Retina (tissue), 1 donor: ENCODE measurements at places on chromosomes 7 and 10.
A peak's percentile ranks its signal among the peaks of the same experiment; 100 is the strongest.

DNA sequence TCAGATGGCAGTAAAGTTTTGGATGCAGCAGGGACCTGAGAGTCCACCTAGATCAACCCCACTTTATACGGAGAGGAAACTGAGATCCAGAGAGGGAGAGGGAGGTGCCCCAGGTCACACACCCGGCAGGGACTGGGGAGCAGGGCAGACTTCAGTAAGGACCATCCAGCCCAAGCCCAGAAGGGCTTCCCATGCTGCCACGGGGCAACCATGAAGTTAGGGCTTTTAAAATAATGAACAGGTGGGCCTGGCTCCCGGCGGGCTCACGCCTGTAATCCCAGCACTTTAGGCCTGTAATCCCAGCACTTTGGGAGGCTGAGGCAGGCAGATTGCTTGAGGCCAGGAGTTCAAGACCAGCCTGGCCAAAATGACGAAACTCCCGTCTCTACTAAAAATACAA lies 98.5 kb downstream of the HIP1 start:
- DNase-seq, result no peak

- no peak for DNase-seq
Observed at GRCh38 chr7:98903246-98903645, 24.9 kb downstream of the TRRAP start.

DNA sequence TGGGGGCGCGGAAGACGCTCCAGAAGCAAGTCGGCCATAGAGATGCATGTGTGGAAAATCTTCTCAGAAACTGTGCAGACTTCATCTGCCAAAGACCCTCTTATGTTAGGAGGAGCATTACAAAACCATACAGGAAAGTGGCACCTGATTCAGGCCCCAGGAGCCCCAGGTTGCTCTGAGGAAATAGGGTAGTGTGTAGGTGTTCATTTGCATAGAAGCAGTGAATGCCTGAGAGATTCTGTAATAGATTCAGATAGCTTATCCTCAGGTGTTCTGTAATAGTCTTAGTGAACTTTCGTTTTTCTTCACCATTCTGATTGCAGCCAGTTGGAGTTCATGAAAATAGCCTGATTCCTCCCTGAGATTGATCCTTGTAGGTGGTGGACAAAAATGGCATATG lies 106.4 kb upstream of the GJD4 start:
- DNase-seq, result no peak

- no peak for DNase-seq
Observed at GRCh38 chr7:47956220-47956619, 8.0 kb upstream of the PKD1L1 start.

DNA sequence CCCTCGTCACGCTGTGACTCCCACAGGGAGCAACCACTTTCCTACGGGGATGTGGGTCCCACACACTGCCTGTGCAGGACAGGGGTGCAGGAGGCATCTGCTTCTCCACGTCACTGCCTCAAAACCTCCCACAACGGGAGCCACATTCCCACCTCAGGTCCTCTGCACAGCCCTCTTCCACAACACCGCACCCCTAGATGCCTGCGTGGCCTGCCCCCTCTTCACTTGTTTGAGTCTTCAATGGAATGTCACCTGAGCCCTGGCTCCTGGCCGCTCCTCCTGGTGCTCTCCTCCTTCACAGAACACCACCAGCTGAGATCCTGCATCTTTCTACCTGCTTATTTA lies 73.6 kb downstream of the MAD1L1 start:
- DNase-seq, result no peak

- no peak for DNase-seq
Observed at GRCh38 chr10:63522277-63522687, 1.1 kb downstream of the REEP3 start.

- peak; percentile 34 for DNase-seq
Observed at GRCh38 chr10:120644556-120645410, 187.8 kb downstream of the PLPP4 start.

DNA sequence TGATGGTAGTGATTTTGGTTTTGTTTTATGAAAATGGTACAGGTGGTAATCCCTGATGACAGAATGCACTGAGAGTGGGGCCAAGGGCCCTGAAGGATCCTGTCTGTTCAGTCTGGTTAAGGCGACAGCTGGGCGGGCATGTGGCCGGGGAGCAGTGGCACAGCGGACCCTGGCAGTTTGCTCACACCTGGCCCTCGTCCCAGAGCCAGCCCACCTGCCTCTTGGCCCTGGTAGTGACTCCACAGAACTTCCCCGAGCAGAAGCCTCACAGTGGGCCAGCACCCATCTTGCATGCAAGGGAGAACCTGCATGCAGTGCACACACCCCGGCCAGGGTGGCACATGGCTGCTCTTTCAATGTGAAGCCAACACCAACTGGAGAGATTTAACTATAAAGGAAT lies 82.8 kb downstream of the ALOX5 start:
- DNase-seq, result no peak

DNA sequence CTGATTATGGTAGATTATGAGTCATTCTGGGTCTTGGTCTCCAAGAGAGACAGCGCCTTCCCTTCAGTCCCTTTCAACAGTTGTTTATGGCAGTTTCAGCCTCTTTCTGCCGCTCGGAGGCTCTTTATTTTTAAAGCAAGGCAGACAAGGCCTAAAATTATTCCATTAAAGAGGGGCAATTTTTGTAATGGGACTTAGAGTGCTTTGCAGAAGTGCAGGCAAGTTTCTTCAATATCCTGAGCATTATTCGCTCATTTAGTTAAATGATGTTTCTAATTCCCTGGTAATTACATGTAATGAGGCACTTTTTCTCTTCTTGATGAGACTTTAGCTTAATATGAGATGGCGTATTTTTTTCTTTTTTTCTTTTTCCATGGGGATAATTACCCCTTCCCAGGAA lies 33.6 kb downstream of the BUB3 start:
- DNase-seq, result peak; percentile 49

DNA sequence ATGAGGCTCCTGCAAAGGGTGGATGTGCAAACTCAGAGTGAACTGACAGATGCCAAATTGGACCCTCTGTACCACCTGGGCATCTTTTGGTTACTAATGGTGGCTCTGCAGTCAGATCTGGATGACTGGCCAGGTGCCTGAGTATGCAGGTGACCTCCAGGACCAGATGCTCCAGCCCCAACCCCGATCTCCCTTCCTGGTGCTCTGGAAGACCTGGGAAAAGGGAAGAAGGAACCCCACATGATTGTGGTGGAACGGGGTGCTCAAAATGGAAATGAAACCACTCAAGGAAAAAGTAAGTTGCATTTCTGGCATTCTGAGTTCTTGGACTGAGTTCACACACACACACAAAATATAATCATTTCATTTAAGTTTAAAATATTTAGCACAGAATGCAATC lies 9.8 kb upstream of the AEBP1 start:
- no peak for DNase-seq

DNA sequence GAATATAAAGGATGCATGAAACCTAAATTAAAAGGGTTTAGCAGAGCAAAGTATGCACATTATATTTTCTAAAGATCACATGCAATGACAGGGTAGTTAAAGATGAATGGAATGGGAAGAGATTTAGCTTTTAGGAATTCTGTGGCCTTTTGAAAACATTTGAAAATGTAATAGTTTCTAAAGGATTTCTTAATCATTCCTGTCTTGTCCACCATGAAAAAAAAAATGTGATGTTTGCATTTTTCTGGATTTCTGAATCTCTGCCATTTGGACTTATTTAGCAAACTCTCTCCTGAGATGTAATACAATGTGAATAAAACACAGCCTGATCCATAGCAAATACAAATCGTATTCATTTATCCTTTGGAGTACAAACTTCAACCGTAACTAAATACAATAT lies 126.6 kb upstream of the RAB11FIP2 start:
- no peak for DNase-seq

DNA sequence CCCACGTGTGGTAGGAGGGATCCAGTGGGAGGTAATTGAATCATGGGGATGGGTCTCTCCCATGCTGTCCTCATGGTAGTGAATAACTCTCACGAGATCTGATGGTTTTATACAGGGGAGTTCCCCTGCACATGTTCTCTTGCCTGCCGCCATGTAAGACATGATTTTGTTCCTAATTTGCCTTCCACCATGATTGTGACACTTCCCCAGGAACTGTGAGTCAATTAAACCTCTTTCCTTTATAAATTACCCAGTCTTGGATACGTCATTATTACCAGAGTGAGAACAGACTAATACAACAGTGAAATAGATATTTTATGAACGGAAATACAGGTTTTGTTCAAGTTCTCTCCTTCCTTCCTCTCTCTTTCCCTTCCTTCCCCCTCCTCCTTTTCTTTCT lies 15.8 kb downstream of the CALD1 start:
- DNase-seq, result no peak

DNA sequence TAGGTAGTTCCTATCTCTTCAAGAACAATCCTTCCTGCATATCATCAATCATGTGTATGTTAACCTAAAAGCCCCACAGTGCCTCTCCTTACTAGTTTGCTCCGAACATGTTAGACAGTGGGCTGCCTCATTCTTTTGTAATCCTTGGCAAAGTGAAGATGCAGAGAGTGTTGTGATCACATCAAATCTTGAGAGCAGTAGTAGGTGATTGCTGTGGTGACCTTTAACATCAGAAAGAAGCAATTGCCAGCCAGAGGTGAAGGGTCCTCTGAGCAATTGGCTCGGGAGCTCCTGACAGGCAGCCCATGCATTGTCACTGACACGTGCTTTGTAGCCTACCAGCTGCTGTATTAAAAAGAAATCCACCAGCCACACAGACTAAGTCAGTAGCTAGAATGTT lies 19.6 kb upstream of the GSTK1 start:
- DNase-seq, result peak; percentile 37

- no peak for DNase-seq
Observed at GRCh38 chr10:133299224-133299623, 9.4 kb downstream of the TUBGCP2 start.

GRCh38 chr10:132649651-132650360 lies 112.2 kb downstream of the INPP5A start:
- DNase-seq, result no peak

GRCh38 chr7:100745184-100745583 lies 11.8 kb downstream of the ZAN start:
- DNase-seq, result peak; percentile 73

DNA sequence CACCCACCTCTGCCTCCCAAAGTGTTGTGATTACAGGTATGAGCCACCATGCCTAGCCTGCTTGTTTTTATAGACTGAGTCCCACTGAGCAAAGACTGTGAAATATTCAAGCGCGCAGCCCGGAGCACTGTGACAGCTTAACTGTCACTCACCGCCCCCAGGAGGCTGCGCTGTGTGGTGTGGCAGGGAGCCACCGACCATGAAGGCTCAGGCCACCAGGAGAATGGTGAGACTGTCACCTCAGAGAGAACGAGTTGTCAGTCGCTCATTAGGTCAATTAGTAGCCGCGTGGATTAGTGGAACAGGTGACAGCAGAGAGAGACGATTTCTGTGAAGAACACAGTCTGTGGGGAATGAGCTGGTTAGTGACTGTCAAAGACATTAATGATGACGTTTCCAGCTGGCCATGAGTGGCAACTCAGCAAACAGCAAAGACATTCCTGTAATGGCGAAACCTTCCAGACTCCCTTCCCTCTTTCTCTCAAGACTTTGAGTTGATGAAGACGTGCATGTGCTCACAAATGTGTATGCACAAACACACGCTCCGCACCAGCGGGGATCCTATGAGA lies 64.5 kb downstream of the CYCS start:
- peak; percentile 66 for DNase-seq

GRCh38 chr7:50640779-50641178 lies 75.6 kb upstream of the DDC start:
- DNase-seq, result no peak

DNA sequence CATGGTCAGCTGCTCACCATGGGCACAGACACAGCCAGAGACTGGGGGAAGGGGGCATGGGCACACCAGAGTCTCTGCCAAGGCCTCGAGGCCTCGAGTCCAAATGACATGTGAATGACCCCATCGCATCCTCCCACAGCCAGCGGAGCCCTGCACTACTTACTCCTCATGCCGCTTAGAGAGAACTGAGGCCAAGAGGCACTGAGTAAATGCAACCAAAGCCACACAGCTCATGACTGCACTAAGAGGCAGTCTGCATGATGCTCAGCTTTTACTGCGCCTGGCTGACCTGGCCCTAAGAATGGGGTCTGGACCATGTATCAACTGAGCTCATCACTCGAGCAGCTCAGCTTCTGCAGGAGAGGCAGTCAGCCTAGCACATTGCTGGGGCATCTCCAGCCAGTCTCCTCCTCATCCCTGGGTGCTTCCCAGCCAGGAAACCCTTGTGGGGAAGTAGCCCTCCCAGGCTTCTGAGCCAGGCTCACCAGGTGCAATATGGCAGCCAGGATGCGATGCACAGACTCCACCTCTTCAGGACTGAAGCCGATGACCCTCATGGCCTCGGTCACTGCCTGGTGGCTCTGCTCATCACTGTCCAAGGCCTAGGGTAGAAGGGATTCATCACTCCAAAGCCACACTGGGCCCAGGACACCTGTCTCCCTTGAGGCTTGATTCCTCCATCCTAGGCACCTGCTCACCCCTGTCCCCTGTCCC lies 7.5 kb downstream of the MYO1G start:
- DNase-seq, result no peak

DNA sequence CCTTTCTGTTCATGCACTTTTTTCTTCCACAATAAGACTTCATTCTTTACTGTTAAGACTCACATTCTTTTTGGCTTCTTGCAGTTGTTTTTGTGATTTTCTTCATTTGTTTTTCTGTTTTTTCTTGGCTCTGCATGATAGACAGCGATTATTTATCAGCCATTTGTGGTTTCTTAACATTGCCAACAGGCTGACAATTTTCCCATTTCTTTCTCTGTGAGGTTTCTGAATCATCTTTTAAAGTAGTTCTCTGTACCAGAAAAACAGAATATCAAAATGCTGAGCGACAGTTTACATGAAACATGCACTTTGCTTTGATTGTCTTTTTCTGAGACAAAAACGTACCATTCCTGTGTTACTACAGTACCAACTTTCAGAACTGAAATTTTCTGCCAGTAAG lies 334.2 kb upstream of the MAGI2 start:
- DNase-seq, result no peak

GRCh38 chr10:31694126-31694685 lies 234.4 kb downstream of the ARHGAP12 start:
- peak; percentile 42 for DNase-seq

- no peak for DNase-seq
Observed at GRCh38 chr7:116990056-116990455, 36.8 kb downstream of the ST7 start.

DNA sequence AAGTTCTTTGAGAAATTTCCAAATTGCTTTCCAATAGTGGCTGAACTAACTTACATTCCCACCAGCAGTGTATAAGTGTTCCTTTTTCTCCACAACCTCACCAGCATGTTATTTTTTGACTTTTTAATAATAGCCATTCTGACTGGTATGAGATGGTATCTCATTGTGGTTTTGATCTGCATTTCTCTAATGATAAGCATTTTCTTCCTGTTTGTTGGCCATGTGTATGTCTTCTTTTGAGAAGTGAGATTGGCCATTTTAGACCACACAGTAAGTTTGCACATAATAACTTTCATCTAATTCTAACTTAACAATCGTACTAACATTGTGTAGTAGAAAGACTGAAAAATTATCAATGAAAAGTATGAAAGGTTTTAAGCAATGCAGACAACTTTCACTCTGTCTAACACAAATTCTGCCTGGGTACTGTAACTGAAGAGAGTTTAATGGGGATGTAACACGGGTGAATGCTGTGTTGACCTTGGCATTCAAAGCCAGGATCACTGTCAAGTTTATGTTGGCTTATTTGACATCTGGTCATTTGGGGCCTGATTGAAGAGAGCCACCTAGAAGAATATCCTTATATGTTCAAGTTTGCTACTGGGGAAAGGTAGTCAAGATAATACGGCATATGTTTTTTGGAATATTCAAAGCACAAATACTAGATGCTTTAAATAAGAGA lies 50.4 kb downstream of the FAM171A1 start:
- DNase-seq, result no peak

GRCh38 chr10:70223728-70224127 lies 9.5 kb downstream of the PPA1 start:
- no peak for DNase-seq
